Cardiac muscle cell (in vitro differentiated cells and primary cell): ENCODE measurements at places on chromosomes 13 and 19. TPM values are rescaled to one million over a fixed set of nuclear protein-coding genes. Genes with fewer than 3 reads are reported as not detected.

- peak; percentile 42 for DNase-seq
Observed at GRCh38 chr13:80550971-80551441, 210.1 kb upstream of the SPRY2 start.

DNA sequence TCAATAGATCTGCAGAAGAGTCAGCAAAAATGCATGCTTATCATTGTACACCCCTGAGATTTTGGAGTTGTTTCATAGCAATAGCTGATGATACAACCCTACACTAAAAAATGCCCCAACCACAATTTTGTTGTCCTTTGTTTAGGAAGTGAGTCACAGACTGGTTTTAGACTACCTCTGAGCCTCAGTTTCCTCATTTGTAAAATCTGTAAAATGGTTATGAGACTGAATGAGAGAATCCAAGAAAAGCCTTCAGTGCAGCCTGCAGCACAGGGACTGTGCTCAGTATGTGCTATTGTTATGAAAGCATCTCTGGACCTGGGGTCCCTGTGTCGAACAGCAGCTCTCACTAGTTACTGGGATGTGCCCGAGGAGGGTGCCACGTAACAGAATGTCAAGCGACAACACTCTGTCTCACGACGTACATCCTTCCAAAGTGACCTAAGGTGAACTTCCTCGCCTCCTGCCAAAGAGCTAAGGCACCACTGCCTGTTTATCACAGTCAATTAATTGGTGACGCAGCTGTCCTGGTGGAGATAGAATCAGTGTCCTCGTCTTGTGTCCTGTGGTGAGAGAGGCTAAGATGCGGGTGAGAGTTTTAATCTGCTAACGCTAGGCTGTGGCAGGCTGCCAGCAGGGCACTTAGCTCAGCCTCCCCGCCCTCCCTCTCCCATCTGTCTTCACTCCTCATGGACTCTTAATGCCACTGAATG is 18.1 kb downstream of the DHRS12 start:
- peak; percentile 69 for DNase-seq

DNA sequence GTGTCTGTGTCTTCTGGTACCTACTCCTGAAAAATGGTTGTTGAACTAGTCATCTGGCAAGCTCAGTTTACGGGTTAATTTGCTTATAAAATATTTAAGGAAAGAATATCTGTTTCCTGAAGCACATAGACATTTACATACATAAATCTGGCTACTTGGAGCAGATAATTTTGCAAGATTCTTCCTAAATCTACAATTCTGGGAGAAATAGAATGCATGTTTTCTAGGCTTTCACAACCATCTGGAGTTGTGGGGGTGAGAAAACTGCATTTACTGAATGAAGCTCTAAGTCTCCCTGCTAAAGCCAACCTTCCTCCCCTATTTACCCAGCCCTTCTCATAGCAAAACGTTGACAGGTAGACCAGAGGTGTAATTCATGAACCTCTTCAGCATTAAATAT is 393.7 kb upstream of the ARGLU1 start:
- DNase-seq: no peak

GRCh38 chr13:28322256-28322905 is 172.5 kb downstream of the FLT1 start:
- no peak for DNase-seq

DNA sequence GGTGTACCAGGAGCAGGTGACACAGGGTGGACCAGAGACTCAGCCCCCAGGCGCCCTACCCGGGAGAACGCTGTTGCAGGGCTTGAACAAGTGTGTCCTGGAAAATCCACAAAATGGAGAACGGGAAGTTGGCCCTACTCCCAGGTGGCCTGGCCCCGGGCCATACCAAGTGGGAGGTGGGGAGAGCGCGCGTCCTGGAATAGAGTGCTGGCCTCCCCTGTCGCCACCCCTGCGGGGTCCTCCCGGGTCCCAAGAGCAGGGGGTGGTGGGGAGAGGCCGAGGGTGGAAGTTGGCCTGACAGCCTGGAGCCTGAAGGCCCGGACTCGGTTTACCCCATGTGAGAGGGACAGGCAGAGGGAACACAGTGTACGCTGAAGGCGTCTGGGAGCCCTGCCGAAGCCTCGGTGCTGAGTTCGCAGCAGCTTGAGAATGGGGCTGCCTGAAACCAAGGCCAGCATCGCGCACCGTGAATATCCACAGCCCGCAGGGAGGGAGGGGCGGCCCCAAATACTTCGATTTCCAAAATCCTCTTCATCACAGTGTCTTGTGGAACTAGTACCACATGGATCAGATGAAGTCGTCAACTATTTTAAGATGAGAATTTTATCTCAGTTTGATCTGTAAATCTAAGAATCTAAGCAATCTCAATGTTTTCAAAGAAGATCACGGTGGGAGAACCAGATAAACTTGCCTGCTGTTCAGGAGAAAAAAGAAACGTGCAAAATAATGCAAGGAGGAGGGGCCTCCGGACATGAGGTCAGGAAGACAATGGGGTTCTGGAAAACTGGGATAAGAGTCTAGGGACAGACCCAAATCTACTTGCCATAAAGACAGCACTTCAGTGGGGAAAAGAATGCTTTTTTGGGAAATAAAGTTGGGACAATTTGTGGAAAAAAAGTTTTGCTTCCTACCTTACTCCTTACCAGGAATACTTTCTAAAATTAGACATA is 10.4 kb upstream of the KLF16 start:
- no peak for DNase-seq

GRCh38 chr19:38233740-38234251 is 9.8 kb upstream of the DPF1 start:
- DNase-seq: peak; percentile 78

DNA sequence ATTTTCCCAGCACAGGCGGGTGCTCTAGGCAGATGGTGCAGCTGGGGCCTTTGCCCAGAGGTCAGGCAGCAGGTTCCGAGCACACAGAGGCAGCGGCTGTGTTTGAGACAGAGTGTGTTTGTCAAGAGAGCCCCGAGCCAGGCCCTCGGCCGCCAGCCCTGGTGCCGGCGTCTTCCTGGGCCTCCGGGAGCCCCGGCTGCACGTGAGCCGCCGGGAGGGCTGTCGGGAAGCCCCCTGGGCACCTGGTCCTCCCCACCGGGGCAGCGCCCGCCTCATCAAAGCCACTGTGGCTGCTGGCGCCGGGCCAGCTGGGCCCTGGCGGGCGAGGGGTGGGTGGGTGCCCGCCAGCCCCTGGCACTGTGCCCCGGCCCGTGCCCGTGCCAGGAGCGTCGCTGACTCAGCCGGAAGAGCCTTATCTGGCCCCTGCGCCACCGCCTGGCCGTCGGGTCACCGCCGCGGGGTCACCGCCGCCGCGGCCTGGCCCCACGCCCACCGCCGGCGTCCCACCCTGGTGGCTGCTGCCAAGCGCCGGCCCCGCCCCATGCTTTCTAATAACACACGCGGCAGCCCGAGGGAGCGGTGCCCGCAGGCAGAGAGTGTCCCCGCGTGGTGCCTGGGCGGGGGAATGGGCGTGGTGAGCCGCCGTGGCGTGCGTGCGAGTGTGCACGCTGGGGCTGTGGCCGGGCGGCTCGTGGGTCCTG is 14.9 kb downstream of the ARID3A start:
- no peak for DNase-seq

DNA sequence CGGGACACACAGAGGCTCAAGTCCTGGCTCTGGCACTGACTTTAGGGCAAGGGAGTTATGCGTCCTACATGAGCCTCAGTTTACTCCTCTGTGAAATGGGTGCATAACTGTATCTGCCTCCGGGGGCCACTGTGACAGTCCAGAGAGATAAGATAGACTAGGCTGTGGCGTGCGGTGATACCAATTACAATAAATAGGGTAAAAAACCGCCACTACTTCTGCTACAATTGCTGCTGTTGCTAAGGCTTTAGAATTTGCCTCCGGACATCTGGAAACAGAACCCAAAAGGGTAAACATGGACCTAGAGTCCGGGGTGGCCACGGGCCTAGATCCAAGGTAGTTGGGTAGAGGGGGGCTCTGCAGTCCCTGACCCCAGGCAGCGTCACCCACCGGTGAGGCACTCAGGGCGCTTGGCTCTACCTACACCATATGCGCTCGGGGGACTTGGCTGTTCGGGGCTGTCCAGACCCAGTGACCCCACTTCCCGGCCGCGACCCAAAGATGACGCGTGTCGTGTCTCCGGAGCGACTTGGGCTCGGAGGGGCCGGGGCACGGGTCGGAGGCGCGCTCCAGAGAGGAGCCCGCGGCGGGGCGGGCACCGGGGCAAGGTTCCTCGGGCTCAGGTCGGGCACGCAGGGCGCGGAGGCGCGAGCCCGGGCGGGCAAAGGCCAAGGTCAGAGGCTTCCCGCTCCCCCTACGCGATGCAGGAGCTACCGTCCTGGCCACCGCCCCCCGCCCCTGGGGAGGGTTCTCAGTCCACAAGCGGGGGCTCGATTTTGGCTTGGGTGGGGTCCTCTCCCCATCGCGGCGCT is 1.1 kb downstream of the INSR start:
- DNase-seq: peak; percentile 5

GRCh38 chr13:34175551-34175950 is 357.6 kb downstream of the RFC3 start:
- no peak for DNase-seq

DNA sequence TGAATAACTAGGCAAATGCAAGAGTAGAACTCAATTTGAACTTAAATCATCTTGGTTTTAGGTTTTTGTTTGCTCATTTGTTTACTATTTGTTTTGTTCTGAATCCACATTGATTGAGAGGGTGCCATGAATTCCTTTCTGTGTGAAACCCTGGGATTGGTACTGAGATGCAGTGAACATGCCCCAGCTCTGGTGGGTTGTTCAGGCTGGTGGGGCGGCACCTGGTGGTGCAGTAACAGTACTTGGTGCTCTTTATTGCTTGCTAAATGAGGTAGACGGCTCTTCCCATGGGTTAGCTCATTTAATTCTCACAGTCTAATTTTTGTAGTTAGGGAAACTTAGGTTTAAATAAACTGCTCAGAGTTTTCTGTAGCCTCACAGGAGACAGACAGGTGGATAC is 48.4 kb downstream of the WASF3 start:
- no peak for DNase-seq

DNA sequence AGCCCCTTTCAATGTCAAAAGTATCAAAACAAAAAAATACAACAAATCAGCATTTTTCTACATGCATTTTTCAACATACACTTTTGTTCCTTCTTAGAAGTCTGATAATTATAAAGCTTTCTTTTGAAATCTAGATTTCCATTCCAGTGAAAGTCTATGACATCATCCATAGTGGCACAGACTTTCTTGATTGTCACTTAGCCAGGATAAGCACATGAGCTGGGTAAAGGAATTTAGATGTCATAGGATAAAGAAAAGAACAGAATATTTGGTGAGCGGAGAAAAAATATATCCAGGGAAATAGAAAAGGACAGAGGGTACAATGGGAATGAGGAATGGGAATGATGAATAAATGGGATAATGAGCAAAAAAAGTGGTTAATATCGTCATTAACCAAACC is 15.1 kb upstream of the TRPC4 start:
- DNase-seq: no peak

DNA sequence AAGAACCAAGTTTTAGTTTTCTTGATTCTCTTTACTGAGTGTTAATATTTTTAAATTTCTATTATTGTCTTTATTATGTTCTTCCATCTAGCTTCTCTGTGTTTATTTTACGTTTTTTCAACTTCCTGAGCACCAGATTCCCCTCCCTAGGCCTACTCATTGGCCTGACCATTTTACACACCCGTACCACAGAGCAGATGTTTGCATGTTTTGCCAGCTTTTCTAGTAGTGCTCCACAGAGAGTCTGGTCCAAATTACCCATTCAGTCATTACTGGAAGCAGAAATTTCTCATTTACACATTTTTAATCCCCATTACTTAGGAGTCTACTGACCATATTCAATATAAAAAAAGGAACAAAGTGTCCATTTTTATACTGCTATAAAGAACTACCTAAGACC is 66.9 kb downstream of the ING1 start:
- DNase-seq: no peak

DNA sequence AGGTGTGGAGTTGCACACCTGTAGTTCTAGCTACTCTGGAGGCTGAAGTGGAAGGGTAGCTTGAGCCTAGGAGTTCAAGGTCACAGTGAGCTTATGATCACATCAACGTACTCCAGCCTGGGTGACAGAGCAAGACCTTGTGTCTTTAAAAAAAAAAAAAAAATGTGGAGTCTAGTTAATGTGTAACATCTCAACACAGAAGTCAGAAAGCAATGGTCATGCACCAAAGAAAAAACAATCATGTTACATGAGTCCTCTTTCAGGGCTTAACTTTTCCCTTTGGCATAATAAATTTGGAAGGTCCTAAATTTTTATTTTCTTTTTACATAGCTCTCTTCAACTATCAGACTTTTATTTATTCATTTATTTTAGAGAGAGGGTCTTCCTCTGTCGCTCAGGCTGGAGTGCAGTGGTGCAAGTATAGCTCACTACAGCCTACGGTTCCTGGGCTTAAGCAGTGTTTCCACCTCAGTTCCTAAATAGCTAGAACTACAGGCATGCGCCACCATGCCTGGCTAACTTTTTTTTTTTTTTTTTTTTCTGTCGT is 22.3 kb downstream of the SETDB2 start:
- DNase-seq: no peak

GRCh38 chr13:24007979-24008620 is 110.8 kb upstream of the C1QTNF9B start:
- no peak for DNase-seq

The CBARP gene
- 21.1 and 29.1 TPM in 2 replicates for total RNA-seq

The LGI4 gene
- total RNA-seq: 42.0 and 45.5 TPM in 2 replicates

The TTYH1 gene
- 2.6 TPM in 1 of 2 replicates, not detected in the other for total RNA-seq

The C13orf42 gene
- not detected in 2 replicates for total RNA-seq

The SLC27A5 gene
- 17.7 and 23.9 TPM in 2 replicates for total RNA-seq

The GNG7 gene
- 14.3 and 20.4 TPM in 2 replicates for total RNA-seq
